ENCODE measurements at places on chromosomes 1 and 21.

GRCh38 chr1:208058267-208058666, 147.3 kb upstream of the CD34 start:
- no peak for DNase-seq

DNA sequence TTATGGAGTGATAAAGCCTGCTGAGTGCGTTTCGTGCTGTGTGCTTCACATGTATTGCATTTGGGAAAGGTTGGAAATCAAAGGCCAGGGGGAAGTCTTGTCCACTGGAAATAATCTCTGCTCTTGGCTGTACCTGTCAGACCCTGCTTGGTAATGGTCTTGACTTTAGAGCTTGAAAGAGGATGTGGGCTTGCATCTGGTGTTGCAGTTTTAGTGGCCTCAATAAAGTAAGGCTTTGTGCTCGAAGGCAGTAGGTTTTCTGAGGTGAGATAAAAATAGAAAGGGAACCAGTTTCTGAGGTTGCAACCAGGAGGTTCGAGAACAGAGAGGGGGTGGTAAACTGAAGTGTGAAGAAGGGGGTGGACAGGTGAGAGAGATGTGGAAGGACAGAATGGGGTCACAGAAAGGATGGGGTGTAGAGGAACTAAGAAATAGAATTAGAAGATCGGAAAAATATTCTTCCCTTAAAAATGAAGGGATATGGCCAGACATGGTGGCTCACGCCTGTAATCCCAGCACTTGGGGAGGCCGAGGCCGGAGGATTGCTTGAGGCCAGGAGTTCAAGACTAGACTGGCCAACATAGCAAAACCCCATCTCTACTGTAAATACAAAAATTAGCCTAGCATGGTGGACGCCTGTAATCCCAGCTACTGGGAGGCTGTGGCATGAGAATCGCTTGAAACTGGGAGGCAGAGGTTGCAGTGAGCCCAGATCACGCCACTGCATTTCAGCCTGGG, 1.5 kb downstream of the S100PBP start:
- DNase-seq = no peak

GRCh38 chr1:161111527-161111926, 6.3 kb downstream of the PFDN2 start:
- no peak for DNase-seq

DNA sequence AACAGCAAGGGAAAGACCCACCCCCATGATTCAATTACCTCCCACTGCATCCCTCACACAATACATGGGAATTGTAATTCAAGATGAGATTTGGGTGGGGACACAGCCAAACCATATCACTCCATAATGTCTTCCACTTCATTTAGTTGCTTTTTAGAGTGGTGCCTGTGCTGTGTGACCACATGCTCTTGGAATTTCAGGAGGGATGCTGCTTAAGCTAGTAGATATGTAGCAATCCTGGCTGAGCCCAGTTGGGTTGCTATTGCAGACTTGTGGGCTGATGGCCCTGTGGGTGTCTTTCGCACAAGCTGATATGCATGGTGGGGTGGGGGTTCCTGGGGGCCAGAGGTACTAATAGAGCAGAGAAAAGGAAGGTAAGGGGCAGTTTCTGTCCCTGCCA, 160.4 kb upstream of the SYT6 start:
- DNase-seq = no peak

DNA sequence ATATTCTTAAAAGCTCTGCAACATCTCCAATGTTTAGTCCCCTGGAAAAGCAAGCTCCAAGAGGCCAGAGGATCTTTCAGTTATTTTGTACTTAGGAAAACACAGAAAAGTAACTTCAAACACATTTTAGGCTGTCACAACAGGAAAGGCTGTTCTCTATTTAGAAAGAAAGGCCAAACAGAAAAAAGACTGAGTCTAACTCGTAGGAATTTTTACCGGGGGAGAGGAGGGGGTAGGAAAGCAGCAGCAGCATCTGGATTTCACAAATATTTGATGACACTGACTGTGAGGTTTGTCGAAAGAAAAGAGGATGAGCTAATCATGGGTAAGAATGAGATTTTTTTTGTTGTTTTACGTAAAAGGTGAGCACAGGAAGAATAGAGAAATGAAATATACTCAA, 107.1 kb downstream of the EIF4G3 start:
- no peak for DNase-seq

GRCh38 chr1:29575826-29576225, 339.5 kb downstream of the PTPRU start:
- no peak for DNase-seq

GRCh38 chr1:18166341-18166740, 58.7 kb downstream of the IGSF21 start:
- DNase-seq = no peak

Data from stimulated activated CD4-positive, alpha-beta T cell treated with anti-CD3 and anti-CD28 coated beads, Interleukin-1b, Interleukin-23, amount 100 ng/mL, for 24 hours (primary cell).